Activated T-cell treated with anti-CD3 and anti-CD28 coated beads for 4 hours (primary cell): ENCODE measurements at places on chromosomes 11 and 22.

GRCh38 chr11:107266455-107266854 is 191.2 kb downstream of the CWF19L2 start:
- DNase-seq, result no peak

GRCh38 chr11:117871160-117871559 is 5.3 kb downstream of the FXYD6 start:
- no peak for DNase-seq

- no peak for DNase-seq
Observed at GRCh38 chr22:32880505-32880892, 79.0 kb downstream of the TIMP3 start.

- no peak for DNase-seq
Observed at GRCh38 chr22:46162285-46162684, 12.0 kb downstream of the PPARA start.

- no peak for DNase-seq
Observed at GRCh38 chr11:123069908-123070821, 8.2 kb upstream of the HSPA8 start.

GRCh38 chr22:41106122-41106968 is 14.0 kb downstream of the EP300 start:
- no peak for DNase-seq

DNA sequence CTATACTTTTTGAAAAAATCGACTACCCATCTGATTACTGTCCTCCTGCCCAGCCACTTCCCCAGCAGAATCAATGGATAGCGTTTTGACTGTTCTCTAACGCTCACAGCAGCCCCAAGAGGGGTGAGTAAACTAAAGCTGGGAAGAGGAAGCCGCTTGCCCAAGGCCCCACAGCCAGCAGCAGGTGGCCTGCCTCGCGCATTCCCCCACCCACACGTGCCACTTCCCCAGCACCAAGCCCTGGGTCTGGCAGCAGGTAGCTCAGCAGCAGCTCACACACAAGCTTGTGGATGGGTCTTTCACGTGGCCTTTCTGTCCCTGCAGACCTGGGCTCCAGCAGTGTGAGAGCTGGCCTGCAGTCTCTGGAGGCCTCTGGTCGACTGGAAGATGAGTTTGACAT is 34.3 kb downstream of the TOM1 start:
- no peak for DNase-seq

DNA sequence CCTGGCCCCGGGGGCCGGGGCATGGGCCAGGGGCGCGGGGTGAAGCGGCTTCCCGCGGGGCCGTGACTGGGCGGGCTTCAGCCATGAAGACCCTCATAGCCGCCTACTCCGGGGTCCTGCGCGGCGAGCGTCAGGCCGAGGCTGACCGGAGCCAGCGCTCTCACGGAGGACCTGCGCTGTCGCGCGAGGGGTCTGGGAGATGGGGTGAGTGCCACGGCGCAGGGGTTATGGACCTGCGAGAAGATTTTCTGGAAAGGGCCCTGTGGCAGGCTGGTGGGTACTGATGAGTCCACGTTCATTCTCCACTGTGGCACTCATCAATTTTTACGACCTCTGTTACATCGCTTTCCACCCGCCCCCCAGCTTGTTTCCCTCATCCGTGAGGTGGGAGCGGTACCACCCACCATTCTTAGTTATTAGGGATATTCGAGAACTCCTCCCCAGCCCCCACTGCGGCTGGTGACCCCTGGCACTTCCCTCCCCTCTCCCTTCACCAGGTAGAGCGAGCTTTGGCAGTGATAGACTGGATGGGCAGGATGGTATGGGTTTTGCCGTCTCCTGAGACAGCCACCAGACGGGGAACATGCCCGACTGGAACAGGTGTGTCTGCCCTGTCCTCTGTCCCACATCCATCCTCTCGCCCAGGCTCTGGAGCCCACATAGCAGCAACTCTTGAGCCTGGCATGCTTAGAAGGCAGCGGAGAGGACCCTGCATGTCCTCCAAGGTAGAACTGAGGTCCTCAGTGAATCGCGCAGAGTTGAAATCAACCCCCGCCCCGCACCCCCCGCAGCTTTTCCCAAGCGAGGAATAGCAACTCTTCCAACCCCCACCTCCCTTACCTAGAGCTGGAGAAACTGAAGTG is 562 bp downstream of the DGAT2 start:
- no peak for DNase-seq

- no peak for DNase-seq
Observed at GRCh38 chr22:25953919-25954318, 211.9 kb downstream of the MYO18B start.

DNA sequence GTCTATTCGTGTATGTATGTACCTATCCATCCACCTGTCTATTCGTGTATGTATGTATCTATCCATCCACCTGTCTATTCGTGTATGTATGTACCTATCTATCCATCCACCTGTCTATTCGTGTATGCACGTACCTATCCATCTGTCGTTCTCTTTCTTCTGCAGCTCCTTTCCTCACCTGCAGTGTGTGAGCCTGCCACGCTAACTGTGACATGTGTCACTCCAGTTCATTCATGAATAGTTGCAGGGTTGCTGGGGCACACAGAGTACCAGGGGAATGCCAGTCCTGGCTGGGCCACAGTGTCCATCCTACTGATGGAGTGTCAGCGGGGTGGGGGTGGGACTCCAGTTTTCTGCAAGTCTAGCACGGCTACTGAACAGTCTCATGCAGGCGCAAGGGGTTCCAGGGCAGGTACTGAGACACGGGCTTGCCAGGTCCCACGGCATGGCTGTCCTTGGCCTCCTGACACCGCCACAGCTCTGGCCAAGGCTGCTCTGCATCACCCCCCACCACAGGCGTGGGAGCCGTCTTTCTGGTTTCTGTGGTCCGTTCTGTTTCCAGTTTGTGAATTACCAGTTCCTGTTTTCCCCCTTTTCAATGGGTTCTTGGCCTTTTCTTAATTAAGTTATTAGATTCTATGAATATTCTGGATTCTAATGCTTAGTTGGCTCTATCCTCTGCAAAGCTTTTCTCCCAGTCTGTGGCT is 88.8 kb upstream of the CLDN5 start:
- DNase-seq, result no peak

DNA sequence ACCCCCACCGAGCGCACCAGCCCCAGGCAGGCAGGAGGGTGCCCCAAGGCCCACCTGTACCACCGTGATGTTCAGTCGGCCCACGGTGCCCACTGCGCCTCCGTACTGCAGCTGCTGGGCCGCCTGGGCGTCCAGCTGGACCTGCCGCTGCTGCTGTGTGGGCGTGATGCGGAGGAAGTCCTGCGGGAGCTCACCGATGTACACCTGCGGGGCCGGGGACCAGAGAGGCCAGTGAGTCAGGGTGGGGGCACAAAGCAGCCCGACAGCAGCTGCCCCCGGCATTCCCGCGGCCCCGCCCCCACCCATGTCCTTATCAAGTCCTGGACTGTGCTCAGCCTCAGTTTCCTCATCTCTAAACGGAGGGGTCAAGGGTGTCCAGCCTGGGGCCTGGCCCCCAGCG is 13.8 kb downstream of the TOLLIP start:
- DNase-seq, result no peak

DNA sequence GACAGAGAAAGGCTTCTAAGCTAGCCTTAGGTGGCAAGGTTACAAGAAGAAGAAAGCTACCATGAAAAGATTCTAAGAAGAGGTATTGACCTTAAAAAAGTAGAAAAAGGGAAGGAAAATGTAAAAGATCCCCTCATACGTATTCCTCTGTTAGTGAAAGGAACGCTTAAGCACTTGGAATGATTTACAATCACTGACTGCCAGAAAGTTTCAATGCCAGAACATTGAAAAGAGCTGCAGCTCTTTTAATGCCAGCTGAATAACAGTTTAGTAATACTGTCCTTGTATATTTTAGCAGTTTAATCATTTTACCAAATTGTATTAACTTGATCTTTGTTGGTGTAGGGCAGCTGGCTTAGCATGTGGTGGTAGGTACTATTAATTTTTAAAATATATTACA is 650.7 kb downstream of the FAM181B start:
- no peak for DNase-seq

- no peak for DNase-seq
Observed at GRCh38 chr22:37470087-37470445, 16.1 kb downstream of the MFNG start.

DNA sequence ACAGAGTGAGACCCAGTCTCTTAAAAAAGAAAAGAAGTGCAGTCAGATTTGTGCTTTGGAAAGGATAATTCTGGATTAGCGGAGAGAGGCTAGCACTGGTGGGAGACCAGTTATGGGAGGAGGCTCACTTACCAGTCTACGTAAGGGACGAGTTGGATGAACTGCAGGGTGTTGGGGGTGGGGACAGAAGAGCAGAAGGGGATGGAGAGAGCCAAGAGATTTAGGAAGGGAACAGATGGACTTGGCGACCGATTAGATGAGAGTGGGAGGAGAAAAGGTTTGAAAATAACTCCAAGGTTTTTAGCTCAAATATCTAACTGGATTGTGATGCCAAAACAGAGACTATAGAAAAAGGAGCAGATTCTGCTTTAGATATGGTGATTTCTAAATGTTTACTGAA is 81.4 kb downstream of the SFI1 start:
- DNase-seq, result no peak

DNA sequence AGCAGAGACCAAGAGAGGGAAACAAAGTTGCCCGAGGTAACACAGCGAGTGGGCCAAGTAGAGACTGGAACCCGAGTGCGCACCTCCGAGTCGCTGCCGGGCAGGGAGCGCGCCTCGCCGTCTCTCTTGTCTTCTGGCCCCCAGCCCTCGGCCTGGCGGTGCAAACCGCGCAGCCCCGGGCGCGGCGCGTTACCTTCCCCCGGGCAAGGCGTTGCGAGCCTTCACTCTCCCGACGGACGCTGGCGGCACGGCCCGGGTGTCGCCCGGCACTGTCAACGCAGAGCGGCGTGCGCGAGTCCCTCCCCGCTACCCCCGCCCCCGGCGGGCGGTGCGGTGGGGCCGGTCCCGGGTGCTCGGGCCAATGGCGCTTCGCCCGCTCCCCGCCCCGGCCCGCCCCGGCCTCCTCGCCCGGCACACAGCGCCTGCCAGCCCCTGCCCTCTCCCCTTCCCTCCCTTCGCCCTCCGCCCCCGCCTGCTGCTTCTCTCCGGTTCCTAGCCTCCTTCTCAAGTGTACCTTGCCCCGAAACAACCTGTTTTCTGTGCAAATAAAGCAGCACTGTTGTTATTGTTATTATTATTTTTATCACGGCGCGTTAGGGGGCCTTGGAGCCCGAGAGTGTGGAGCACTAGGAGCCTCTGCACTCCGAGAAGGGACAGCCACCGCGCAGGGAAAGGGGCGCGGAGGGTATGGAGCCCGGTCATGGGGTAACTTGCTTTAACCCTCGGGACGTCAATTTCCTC is at the start of gene SYTL2:
Gene SYTL2 (minus strand): TSS at position 271 of the 741 bp plus-strand sequence. CDS start 53,416 bp downstream, outside the sequence.
- DNase-seq, result peak; percentile 63

GRCh38 chr11:70077411-70078094 is 564 bp upstream of the ANO1 start:
- no peak for DNase-seq

DNA sequence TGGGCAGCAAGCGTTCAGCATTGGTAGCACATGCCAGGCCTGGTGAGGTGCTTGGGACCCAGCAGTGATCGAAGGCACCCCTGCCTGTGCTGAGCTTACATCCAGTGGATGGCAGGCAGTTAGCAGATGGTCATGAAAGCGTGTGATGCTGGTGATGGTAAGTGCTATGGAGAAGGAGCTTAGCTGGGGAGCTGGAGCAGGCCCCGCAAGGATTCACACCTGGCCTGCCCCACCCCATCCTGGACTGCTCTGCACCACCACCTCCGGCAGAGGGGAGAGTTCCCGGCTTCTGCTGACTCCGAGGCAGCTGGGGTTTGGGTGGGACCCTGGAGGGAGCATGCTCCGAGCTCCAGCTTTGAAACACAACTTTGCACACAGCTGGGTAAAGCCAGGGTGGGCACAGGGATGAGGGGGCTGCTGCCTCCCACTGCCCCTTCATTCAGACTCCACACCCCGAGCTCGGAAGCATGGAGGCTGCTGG is 16.2 kb downstream of the MPPED1 start:
- DNase-seq, result no peak

DNA sequence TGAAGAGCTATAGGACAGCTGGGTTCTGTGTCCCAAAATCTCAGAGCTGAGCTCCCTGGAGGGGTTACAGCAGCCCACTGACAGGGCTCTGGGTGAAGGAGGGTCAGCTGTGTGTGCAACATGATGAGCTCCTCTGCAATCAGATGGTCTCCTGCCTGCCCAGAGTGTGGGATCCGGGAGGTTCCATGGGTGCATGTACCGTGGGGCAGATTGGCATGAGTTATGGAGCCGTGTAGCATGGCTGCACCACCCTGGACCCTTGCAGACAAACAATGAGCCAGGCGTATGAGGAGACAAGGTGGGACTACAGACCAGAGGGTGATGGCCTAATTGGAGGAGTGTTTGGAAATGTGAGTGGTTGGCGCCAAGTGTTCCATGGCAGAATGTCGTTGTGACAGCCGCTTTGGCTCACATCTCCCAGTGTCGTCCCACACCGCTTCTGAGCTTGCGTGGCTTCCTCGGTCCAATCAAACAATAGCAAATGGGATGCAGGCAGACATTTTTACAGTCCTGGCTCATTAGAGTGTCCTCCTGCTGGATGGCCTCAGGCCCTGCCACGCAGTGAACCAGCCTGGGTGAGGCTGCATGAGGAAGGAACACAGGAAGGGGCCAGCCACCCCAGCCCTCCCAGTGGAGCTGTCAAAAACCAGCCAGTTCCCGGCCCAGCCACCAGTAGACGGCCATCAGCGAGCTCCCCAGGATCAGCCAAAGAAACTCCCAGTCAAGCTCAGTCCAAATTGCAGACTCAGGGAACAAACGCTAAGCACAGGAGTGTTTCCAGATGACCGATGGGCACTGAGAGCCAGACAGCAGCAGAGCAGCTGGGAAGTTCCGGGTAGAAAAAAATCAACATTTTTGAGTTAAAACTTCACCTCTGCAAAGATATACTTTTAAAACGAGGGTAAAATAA is 1066.9 kb downstream of the BRD1 start:
- DNase-seq, result no peak

DNA sequence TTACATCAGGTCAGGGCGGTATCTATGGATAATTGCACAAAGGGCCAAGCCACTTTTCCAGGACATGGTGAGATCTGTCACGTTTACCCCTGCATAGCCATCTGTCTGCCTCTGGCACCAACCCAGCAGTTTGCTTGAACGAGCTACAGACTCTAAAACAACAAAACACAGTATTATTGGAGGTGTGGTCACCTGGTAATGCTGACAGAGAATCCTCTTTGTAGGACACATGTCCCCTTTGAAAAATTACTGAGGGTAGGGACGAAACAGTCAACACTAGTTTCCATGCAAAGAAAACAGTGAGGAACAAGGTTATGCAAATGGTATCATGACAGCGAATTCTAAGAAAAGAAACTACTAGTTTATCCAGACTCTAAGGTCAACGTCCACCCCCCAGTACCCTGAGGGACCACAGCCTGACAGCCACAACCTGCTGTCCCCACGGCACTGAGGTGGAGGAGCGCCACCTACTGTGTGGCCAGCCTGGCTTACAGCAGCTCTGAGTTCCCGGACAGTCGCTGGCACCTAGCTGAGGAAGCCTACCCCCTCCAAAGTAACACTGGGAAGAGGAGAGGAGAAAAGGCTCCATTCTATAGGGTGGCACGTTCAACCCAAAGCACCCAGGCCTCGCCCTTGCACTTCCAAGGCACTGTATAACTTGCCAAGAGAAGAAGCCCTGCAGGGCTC is 117.4 kb upstream of the BID start:
- no peak for DNase-seq
